CD14-positive monocyte (primary cell): ENCODE measurements at places on chromosomes 1 and 21.
A peak's percentile ranks its signal among the peaks of the same experiment; 100 is the strongest.

DNA sequence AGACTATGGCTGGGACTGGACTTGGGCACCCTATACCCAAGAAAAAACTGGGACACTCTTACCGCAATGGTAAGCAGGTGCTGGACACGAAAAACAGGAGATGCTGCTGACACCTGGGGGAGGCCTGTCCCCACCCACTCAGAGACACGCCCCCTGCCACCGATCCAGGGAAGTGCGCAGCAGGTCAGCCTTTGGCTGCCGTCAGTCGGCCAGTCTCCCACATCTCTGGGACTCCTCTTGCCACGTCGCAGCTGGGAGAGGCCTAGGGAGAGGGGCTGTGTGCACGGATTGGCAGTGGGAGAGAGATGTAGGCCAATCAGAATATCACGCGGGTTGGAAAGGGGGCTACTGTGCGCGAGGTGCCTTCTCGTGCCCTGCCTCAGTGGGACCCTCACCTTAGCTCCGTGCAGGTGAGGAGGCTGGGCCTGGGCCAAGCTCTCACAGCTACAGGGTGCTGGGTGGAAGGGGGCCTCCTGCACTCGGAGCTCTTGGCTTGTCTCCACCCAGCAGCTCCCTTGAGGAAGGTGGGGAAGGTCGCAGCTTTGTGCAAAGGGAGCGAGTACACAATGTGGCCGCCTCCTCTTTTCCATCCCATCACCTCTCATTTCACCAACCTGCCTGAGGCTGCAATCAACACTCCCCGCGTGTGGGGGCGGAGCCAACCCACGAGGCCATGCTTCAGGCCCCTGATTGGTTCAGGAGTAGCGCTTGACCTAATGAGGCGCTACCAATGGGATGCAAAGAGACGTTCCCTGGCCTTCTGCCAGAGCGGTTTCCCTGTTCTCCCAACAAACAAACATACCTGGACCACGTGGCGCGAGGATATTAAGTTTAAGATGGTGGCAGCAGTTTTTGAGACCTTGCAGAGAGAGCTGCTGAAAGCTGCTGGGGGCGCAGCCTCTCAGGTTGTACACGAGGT, 25.7 kb upstream of the LDLRAP1 start:
- DNase-seq, result no peak

DNA sequence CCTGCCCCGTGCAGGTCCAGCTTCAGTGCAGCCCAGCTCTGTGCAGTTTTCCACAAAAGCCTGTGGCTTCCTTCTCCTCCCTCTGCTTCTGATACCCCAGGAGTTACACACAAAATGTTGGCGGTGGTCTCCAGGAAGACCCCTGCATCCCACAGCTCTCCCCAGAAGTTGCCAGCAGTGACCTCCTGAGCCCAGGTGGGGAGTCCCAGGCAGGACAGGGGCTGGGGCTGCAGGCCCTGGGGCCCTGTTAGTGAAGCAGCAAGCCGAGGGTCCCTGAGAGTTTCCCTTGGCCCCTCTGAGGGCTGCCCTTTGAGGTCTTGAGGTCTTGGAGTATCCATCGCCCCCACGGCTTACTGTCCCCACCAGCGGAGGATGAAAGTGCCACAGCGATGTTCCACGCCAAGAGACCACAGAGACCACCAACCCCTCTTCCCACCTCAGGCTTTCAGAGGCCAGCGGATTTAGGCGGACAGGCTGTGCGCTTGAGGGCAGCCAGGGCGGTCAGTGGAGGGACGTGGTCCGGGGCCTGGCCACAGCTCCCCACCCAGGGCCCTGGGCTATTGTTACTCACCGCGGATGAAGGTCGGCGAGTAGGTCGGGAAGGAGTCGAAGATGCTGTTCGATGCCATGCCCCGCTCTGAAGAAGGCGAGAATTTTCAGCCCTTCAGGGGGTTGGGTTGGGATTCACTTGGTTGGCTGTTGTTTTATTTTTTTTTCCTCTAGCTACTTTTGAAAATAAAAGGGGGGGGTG, 34.0 kb upstream of the RUNX3 start:
- no peak for DNase-seq

DNA sequence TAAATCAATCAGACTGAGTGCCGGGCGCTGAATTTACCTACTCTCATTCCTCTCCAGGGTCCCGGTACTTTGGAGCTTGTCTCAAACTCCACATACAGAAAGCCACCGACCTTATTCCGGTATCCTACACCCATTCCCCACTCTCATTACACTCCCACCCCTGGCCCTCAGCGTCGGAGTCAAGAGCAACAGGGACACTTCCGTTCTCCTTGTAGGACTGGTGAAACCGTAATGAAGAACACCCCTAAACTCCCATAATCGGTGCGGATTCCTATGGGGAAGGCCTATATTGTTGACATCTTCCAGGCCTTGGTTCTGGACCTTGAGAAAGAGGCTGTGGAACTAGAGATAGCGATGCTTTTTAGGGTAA, 798 bp downstream of the ZBED6 start:
- peak; percentile 36 for DNase-seq

DNA sequence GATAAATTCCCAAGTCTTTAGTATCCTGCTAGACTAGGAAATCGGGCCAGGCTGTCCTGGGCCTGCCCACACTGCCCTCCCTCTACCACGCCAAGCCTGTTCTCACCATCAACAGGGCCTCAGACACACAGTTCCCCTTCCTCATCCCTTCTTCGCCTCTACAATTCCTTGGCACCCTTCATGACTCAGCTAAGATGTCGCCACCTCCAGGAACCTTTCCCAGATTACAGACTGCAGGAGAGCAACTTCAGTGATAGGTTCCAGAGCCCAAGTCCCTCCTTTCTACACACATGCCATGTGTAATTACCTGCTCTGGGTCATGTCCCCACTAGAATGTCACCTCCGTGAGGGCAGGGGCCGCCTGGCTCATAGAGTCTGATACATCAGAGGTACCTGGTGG, 3.3 kb downstream of the RIMS3 start:
- DNase-seq, result no peak

DNA sequence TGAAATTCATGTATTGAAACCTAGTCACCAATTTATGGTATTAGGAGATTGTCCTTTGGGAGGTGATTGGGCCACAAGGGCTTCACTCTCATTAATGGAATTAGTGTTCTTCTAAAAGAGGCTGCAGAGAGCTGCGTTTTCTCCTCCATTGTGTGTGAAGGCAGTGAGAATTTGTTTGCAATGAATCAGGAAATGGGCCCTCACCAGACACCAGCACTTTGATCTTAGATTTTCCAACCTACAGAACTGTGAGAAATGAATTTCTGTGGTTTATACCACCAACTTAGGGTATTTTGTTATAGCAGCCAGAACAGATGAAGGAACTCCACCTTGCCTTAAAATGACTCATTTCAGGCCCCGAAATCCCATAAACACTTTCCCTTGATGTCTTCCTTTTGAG, 544.2 kb downstream of the RWDD3 start:
- DNase-seq, result no peak

DNA sequence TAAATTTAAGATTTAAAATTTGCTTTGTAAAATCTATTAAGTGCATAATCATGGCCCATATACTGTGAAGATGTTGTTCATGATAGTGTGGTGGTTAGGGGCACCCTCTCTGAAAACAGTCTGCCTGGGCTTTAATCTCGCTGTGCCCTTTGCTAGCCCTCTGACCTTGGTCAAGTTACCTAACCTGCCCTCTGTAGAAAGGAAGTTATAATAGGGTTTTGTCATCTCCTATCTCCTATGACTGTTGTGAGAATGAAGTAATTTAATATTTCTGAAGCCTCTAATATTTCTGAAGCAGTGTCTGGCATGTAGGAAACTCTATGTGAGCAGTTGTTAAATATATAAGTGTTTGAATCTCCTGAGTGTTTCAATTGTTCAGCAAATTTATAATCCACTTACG, 116.6 kb upstream of the IVNS1ABP start:
- no peak for DNase-seq

DNA sequence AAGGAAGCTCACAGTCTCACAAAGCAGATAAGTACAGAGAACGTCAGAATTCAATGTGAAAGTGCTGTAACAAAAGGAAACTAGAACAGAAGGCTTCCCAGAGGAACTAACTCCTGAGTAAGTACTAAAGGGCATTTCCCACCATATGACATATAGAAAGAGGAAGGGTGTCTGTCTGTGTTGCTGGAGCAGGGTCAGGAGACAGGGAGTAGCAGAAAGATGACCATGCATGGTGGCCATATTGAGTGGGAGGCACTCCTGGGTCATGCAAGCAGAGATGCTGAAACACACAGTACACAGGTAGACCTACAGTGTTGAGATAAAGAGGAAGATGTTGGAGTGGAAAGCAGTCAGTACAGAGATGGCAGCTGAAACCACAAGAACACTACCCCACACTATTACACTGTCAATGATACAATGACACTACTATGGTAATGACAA, 47.3 kb downstream of the SLC25A24 start:
- DNase-seq, result peak; percentile 19
